ENCODE measurements at places on chromosomes 3 and 15.

DNA sequence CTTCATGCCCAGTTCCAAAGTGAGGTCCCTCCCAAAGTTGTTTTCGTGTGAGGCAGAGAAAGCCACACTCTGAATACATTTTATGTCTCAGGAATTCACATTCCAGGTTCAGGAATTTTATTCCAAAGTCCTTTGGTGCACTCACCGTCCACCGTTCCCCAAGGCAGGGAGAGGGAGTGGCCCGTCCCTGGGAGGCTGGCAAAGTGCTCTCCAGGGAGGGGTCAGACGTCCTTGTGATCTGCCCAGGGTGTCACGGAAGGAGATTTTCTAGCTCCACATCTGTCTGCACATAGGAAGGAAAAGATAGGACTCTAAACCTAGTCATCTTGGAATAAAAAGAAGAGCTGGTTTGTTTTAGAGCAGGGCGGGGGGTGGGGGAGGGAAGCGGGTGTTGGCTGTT, 47.9 kb downstream of the KLF13 start:
- DNase-seq, result no peak

- no peak for DNase-seq
Measured at GRCh38 chr15:40633178-40633577, 39.1 kb downstream of the KNL1 start.

DNA sequence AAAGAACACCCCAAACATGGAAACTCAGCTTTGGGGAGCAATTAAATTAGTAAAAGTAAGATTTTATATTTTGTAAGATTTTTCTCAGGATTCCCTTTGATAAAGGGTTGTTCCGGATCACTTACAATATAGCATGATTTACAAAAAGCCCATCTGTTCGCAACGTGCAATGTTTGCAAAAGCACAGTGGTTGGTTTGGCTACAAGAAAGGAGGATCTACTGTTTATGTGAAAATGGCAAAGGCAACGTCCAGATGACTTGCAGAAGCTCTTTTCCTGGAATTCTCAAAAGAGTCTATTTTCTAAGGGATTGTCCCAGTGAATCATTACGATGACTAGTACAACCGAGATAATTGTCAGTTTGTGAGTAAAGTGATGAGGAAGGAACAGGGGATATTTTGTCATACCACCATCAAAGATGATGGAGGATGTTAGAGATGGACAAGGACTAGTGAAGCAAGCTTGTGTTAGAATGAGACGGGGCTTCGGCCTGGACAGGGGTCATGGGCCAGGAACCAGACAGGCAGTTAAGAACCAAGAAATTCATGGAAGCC, 71.6 kb downstream of the CRYGS start:
- no peak for DNase-seq

- no peak for DNase-seq
Measured at GRCh38 chr3:59186725-59187124, 136.9 kb upstream of the CFAP20DC start.

DNA sequence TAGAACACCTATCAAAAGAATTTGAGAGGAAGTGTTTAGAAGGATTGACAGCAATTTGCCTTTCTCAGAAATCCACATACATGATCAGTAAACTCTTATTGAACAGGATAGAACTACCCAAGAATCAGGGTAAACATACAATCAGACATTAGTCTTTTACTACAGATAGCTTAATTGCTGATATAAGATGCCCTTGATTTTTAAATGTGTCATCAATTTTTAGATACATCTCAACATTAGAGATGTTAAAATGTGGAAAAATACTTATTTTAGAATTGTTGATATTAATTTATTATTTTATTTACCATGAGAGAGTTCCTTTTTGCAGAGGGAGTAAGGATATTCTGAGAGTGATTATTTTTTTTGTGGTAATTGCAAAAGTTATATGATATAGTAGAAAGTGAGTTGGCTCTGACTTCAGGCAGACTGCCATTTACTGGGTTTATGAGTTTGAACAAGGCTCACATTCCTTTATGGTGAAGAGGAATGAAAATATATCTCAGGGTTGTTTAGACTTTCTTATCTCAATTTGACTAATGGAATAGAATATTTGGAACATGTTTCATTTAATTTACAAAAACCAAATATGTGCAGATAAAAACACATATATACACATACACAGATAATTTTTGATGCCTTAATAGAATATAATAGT, 302.8 kb upstream of the GOLIM4 start:
- peak; percentile 18 for DNase-seq

DNA sequence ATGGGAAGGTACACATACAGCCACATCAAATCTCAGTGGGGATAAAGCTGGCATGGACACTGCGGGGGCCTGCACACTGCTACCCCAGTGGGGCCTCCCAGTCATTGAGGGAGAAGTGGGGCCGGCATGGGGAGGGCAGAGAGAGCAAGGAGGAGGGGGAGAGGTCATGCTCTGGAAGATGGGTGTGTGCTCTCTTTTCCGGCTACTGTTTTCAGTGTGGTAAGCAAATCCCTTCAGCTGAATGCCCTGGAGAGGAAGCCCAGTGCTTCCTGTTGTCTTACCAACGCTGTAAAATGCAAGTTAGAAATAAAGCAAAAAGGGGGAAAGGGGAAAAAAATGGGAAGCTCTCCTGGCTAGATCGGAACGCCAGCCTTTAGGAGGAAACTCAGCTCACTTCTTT, 30.8 kb downstream of the NRROS start:
- no peak for DNase-seq

DNA sequence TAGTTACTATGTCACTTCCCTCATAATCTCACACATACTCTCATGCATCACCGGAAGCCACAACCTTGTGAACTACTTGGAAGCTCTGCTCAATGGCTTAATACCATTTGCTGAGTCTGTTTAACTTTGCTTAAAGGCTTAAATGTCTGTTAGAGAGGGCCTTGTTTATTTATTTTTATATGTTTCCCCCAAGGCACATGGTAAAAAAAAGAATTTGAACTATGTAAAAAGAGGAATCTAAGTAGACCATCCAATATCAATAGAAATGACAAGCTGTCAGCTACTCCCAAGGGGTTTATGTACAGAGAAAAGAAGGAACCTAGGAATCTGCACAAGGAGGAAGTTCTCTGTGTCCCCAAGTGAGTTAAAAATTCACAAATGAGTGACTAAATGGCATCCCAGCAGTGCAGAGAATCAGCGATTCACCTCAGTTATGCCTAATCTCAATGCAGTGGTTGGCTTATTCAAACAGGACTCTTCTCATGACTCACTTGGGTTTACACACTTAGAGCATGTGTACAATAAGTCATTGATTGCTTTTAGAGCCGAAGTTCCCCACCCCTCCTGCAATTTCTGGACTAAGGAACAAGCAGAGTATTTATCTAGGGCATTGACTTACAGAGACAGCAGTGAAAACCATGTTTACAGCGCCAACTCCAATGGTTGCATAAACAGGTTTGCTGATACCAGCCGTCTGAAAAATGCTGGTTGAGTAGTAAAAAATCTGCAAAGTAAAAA, 24.4 kb downstream of the SLC2A2 start:
- no peak for DNase-seq

GRCh38 chr3:34237946-34238345, 439.5 kb downstream of the PDCD6IP start:
- DNase-seq, result no peak

DNA sequence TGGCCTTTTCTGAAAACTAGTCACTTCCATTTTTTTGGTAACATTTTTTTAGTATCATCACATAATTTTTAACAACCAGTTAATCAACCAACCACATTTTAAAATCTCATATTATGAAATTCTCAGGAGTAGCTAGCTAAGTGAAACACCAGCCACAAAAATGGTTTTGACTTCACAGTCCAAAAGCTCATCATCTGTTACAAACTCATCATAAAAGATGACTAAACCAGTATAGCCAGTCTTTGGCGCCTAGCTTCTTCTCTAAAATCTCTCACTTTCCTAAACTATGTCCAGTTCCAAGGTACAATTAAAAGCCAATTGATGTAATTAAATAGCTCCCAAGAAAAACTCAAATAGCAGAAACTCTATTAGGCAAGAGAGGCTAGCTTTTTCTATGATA, 88.2 kb upstream of the ZNF385D start:
- no peak for DNase-seq

GRCh38 chr3:64028754-64029153, 5.5 kb upstream of the PSMD6 start:
- DNase-seq, result no peak

DNA sequence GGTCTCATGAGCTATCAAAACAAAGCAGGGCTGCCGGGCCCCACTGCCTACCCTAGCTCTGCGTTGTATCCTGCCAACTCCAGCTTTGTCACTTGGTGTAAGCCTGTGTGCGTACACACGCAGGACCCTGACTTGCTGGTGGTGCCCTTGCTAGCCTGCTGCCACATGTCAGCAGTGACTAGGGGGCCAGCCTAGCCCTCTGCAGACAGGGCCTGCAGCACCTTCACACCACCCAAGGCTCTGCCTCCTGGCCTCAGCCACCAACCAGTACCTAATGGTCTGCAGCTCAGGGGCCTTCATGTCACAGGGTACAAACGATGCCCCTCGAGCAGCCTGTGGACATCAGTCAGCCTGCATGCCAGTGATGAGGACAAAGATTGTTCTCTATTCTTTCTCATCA, 30.1 kb upstream of the DUSP7 start:
- DNase-seq, result no peak

DNA sequence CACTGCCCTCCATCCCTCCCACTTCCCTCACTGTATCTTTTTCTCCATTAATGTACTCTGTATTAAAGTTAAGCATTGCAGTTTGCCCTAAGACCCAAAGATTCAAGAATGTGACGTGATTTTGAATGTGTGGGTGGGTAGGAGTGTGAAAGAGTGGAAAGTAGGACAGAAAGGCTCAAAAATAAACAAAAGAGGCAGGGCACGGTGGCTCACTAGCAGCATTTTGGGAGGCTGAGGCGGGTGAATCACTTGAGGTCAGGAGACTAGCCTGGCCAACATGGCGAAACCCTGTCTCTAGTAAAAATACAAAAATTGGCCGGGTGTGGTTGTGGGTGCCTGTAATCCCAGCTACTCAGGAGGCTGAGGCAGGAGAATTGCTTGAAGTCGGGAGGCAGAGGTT, 18.4 kb downstream of the TFRC start:
- DNase-seq, result no peak

DNA sequence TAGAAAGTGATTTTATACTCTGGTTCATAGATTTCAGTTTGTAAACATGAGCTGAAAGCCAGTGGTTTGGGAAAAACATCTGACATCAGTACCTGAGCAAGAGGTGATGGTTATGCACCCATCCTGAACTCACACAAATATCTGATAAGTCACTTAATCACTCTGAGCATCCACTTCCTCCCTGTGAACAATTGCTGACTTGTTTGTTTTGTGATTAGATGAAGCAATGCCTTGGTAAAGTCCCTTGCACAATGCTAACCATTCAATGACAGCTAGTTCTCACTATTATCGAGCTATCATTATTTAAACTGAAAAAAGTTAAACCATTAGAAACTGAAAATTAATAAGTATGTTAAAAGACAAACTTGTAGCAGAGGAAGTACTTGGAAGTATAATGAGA, 303.0 kb downstream of the PLOD2 start:
- no peak for DNase-seq

DNA sequence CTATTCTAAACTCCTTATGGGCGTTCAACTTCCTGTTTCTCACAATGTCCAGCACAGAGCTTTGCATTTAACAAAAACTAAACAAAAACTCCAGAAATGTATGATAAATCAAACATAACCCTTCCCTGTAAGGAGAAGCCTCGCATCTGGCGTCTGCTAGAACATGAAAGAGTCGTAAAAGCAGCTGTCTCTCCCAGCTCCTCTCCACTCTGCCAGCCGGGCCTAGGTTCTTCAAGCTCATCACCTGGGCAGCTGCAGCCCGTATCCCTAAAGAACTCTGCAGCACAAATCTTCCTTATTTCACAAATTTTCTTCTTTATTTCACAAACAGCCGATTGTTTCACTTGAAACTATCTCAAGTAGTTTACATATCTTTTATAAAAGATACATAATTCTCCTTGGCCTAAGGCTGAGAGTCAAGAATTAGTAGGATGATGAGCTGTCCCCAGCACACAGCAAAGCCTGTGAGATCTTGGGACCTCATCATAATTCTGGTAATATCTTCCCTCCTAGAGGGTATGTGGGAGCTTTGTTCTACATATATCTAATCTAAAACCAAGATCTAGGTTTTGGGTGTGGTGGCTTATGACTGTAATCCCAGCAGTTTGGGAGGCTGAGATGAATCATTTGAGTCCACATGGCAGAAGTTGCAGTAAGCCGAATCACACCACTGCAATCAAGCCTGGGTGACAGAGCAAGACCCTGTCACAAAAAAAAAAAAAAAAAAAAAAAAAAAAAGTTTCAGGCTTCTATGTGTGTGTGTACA, 35.3 kb downstream of the ANXA2 start:
- no peak for DNase-seq

DNA sequence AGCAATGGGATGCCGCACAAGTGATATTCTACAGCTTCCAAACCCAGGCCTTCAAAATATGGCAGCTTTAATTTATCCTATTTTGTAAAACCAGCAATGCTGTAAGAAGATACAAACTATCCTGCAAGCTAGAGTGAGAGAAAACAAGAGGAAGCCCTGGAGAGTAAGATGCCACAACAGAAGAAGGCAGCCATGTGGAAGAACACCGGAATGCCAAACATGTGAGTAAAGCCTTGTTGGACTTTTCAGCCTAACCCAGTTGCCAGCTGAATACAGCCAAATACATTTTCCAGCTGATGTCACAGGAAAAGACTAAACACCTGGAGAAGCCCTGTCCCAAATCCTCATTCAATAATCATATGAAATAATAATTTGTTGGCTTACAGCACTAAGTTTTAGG, 1115.1 kb upstream of the CADM2 start:
- no peak for DNase-seq

DNA sequence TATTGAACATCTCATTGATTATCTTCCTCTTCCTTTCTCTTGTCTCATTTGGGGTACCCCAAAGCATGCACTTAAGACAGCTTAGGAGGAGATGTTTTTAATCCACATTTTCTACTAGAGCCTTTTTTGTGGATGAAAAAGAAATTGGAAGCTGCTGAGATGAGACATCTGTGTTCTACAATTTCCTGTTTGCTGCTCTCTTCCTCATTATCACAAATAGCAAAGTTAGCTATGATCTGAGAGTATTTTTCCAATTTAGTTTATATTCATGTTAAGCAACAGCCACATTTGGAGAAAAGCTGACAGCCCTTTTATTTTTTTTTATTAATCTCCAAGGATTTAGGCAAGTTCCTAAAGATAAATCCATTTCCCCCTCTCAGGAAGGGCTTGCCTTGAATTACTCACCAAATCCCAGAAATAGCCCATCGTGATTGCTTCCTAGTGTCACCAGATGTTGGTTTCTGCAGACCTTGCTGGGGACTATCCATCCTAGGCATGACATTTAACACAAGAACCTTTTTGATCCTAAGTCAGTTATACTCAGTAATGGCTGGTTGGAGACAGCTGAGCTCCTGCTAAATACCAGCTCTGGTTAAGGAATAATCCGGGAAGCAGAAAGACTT, 70.8 kb upstream of the FILIP1L start:
- no peak for DNase-seq
